GM04504 (cell line): ENCODE measurements at places on chromosomes 4 and X.

GRCh38 chr4:65482410-65482809 lies 187.9 kb downstream of the EPHA5 start:
- no peak for DNase-seq

- peak; percentile 20 for DNase-seq
Measured at GRCh38 chrX:118847676-118848075, 24.1 kb downstream of the ZCCHC12 start.

GRCh38 chr4:3809451-3810110 lies 43.4 kb downstream of the ADRA2C start:
- DNase-seq: no peak

GRCh38 chr4:15920723-15921591 lies 17.6 kb downstream of the FGFBP1 start:
- peak; percentile 95 for DNase-seq

- no peak for DNase-seq
Measured at GRCh38 chr4:74258963-74259362, 49.3 kb upstream of the EPGN start.

DNA sequence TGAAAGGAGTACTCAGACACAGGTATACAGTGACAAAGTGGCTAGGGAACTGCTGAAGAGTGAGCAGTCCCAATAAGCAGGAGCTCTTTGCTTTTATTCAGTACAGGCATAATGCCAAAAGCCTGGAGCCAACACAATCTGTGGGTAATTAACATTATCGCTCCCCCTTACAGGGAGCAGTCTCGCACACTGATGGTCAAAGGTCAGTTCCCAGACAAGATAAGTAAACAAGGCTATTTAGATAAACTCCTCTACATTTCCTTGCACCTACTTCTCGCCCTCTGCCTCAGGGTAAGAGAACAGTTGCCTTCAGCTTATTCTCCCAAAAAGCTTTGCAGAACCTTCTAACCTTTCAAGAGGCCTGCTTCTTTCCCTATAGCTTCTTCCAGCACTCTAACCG lies 73.9 kb upstream of the TAF9B start:
- DNase-seq: no peak

DNA sequence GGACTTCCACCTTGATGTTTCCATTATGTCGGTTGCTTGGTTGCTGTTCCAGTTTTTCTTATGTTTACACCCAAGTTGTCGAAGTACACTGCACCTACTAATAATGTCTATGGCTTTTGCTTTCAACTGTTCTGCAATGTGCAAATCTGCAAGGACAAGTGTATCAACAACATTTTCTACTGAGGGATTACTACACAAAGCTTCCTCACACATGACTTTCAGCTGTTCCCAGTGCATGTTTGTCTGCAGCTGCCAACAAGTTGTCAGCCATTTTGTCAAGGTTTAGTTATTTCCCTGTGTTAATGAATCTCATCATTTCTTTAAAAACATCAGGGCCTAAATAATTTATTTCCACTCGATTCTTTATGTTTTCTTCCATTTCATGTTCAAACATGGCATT lies 45.4 kb upstream of the UGT2A3 start:
- no peak for DNase-seq

GRCh38 chr4:14929669-14930068 lies 72.6 kb upstream of the CPEB2 start:
- DNase-seq: no peak

DNA sequence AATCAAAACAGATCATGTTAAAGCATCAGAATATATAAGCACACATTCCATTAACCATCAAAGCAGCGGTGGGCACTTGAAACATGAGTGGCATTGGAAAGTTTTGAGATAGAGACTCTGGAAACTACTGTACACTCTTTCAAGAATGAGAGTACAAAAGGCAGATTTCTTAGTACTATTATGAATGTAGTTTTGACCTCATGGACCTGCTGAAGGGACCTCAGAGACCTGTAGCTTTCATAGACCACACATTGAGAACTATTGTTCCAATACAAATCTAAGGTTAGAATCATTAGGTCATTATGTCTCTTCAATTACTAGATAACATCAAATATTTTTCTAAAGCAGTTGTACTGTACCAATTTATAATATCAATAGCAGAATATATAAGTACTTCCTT lies 283.6 kb downstream of the RPA4 start:
- DNase-seq: no peak

DNA sequence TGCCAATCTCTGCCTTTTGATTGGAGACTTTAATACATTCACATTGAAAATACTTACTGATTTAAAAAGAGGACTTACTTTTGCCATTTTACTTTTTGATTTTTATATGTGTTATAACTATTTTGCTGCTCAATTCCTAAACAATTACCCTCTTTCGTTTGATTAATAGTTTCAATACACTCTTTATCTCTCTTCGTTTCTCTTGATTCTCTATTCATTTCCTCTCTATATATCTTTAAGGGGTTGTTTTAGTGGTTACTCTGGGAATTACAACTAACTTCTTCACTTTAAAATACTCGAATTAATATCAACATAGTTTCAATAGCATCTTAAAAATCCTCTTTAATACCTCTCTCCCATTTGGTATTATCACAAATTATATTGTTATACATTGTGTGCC lies 116.6 kb downstream of the PTCHD1 start:
- no peak for DNase-seq

DNA sequence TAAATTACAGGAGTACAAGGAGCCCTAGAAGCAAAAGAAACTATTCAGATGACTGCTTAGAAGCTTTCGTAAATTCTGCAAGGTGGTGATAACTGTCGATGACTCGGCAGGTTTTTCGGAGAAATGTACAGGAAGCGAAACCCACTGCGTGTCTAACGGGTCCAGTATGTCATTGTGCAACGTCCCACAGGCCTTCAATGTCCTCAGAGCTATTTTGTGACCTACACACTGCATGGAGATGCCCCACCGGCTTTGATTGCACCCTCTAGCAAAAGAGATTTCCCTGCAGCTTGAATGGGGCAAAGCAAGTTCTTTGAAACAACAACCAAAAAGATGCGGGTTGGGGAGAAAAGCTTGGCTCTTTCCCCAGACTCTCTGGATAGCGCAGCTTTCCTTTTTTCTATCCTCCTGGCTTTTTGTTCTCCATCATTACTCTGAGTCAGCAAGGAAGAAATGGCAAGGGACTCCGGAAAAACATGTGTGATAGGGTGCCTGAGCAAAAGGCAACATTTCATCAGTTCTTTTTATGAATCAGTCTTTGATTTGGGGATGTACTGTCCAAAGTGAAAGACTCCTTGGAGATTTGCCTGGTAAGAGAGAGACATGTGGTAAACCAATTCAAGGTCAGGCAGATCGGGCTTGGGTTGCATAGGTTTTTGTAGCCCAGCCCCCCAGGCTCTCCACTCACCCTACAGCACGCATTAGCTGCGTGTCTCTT lies 112.0 kb upstream of the TBL1X start:
- DNase-seq: peak; percentile 49

DNA sequence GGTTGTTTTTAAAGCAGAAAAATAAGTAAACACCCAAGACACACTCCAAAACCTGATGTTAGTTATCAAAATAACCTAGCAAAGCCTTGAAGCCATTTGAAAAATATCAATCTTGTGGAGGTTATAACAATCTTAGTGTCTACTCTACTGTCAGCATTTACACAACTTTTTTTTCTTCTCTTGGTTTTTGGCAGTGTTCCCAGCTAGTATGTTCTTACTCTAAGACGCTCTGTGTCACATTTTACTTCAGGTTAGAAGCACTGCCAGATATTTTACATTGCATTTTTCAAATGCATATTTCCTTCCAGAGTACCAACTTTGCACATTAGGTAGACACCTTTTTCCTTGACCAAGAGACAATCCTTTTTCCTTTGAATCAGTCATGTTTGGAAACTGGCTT lies 114.0 kb upstream of the INPP4B start:
- DNase-seq: no peak

DNA sequence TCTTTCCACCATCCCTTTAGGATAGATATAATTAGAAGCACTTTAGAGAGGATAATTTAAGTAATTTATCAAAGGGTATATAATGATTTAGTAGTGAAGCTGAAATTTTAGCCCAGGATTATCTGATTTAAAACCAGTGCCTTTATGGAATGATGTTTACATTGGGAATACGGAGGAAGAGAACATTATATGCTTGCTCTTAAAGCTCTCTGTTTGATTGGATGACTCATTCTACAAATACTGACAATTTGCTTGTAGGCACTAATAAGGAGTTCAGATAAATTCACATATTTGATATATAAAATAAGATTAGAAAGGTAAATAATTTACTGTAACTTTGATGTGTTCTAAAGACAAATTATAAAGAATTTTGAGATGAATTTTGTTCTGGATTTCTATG lies 84.7 kb downstream of the SH3BGRL start:
- no peak for DNase-seq

DNA sequence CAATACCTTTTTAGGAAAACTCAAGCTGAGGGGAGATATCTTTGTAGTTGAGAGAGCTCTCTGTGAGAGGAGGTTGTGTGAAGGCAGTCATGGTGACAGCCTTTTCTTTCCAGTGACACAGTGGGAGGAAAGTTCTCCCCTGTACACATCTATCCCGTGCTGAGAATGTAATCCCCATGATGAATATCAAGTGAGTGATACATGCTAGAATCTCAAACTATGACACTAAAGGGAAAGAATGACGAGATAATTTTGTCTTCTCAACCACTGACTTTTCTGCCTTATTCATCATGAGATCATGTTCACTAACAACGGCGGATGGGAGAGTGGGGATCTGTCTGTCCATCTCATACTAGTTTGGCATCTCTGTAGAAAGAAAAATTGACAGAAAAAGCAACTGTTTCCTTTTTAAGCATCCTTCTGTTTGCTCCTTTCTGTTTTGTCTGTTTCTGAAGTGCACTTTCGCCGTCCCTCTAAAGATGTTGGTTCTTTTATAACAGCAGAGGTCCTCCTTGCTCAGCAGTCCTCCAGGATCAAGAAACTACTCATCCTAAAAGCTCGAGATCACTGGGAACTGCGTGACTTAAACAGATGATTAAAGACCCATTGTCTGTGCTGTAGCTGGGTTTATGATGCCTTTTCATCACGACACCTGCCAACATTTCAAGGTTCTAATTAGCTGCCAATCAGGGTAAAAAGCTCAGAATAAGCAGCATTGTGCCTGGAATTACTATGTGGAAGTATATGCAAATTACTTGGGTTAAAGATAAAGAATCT lies 137.6 kb downstream of the DCK start:
- peak; percentile 58 for DNase-seq

DNA sequence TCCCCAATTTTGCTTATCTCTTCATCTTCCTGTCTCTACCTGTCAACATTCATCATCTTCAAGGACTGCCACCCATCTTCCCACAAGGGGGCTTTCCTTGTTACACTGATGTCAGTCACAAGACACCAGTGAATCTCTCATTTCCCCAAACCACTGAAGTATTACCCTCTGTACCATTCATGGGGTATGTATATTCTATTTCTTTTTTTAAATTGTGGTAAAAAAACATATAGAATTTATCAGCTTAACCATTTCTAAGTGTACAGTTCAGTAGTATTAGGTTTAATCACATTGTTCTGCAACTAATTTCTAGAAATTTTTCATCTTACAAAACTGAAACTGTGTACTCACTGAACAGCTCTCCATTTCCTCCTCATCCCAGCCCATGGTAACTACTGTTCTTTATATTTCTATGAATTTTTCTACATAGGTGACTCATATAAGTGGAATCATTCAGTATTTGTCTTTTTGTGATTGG lies 98.6 kb downstream of the LARP7 start:
- no peak for DNase-seq

DNA sequence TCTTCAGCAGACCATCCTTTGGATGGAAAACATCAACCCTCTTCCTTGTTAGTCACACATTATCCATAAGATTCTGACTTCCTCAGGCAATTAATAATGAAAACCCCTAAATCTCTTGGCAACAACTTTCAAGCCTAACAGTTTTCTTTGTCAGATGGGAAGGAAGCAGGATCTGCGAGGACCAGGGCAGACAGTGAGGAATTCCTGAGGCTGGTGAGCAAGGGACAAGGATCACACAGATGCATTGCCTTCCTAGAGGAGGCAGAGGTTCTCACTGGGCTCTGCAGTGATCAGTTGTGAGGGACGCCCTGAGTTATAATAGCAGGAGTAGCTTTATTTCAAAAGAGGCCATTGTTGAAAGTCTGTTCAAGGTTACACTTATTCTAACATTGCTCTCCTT lies 195.4 kb downstream of the SLIT2 start:
- no peak for DNase-seq

- no peak for DNase-seq
Measured at GRCh38 chrX:9681422-9681821, 84.2 kb downstream of the GPR143 start.

DNA sequence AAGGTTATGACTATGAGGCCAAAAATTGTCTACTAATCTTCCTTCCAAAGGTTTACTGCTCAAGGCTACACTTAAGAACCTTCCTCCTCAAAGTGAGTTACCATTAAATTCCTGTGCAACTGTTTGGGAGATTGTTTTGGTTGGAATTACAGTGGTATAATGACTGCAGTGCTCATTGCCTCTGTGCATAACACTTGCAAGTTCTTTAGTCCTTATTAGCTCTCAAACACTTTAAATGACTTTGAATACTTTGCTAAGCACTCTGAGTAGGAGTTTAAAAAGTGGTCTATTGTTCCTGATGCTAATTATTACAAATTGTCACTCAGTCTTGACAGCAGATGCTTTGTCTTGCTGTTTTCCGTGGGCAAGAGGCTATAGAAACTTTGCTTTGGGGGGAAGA lies 422.8 kb upstream of the PABPC4L start:
- no peak for DNase-seq

DNA sequence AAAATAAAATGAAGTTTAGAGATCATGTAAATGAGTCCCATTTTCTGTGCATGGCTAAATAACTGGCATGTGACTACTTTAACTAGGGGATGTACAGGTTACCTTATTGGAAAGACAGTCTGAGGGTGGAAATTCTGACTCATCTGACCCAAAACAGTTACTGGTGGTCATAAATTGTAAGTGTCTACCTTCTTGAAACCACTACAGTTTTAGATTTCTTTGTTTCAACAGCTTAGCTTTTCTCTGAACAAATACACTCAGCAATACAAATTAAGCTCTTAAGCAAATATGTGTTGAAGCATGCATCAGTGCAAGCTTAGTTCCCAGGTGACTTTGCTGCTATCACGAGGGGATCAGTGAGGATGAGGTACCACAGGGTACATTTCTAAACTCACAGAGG lies 60.7 kb upstream of the PGM2 start:
- no peak for DNase-seq

DNA sequence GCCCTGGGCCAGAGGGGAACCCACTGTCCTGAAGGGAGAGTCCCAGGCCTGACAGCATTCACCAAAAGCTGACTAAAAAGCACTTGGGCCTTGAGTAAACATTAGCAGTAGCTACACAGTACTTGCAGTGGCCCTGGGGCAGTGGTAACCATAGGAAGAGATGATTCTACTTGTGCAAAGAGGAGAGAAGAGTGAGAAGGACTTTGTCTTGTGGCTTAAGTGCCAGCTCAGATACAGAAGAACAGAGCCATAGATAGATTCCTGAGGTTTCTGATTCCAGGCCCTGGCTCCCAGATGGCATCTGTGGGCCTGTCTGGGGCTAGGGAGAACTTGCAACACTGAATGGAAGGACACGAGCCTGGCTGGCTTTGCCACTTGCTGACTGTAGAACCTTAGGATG lies 100.5 kb downstream of the PTCHD1 start:
- DNase-seq: no peak
